ENCODE measurements at places on chromosomes 11 and 22.

- DNase-seq = no peak
These were observed 38.7 kb upstream of the CDON start for GRCh38 chr11:126101251-126101929.

DNA sequence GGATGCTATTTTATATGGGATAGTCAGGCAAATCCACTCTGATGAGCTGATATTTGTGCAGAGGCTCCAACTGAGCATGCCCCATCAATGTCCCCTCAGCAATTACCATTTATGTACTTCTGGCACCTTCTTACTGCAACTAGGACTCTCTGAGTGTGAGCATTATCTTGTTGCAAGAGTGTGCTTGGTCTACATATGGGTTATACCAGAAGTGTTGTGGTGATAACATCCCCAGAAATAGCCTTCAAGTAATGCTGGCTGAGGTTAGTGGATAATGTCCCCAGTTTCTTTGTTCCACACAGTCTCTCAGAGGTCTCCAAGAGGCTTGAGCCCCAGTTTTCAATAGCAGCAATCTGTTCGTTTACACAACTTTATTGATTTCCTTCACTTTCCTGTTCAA is 408.6 kb downstream of the JRKL start:
- DNase-seq = no peak

- peak; percentile 71 for DNase-seq
These were observed 65.2 kb upstream of the LMO1 start for GRCh38 chr11:8328848-8329330.

DNA sequence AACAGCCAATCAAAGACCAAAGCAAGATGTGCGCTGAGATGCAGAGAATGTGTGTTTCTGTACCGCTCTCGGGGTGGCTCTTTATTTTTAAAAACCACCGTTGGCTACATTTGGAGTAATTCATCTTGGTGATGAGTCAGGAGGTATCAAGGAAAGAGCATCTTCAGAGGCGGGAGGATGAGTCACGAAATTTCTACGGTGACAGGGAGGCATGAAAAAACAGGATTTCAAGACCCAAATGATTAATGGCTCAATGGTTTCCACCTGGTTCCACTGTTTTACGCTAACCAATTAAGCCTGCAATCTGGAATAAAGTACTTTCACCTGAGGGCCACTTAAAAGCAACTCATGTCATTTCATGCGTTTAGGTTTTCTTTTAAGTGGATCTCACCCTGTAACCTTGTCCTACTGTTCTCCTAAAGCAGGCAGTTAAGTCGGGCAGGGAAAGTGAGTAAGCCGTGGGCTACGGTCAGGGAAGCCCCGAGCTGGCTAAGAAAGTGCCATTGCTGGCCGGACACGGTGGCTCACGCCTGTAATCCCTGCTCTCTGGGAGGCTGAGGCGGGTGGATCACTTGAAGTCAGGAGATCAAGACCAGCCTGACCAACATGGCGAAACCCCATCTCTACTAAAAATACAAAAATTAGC is 74.6 kb downstream of the CELSR1 start:
- DNase-seq = no peak

DNA sequence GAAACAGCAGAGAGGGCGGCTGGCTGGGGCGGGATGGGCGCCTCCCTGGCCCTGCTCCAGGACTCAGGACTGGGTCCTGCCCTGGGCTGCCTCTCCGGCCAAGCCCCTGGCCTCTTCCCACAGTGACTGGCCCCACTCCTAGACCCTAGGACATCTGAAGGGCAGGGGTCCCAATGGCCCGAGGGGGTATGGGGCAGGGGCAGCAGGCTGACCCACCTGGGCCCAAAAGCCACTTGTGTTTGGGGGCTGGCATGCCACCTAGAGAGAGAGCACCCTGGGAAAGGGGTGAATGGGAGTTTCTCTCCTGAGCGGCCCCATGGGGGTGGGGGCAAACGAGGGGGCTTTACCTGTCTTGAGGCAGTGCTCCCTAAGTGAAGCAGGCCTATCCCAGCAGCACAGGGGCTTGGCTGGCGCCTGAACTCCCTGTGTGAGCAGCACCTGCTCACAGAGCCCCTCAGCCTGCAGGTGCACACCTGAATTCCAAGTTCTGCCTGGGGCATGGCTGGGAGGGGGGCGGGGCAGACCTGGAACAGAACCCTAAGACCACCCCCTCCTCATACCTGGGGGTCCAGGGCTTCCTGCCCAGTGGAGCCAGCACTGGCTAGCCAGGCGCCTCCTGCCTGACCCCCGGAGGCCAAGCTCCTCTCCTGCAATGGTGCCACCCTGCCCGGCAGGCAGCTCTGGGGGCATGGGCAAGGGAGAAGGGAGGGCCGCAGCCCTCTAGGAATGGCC is 16.9 kb downstream of the DUSP8 start:
- DNase-seq = no peak

GRCh38 chr11:75576017-75576416 is 14.0 kb downstream of the SERPINH1 start:
- DNase-seq = no peak

DNA sequence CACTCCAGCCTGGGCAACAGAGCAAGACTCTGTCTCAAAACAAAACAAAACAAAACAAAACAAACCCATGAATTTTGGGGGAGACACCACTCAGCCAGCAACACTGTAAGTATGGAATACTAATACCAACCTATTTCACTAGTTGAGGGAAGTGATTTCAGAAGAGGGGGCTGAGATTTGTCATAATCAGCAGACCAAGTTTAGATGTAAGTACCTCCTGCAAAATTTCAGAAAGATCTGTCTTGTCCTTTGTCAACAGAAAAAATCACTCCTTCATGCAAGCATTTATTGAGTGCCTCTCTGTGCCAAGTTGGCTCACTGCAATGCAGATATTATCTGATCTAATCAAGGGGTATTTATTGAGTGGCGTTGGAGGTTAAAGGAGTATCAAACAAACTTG is 23.4 kb upstream of the ADA2 start:
- no peak for DNase-seq

- DNase-seq = no peak
These were observed 1.5 kb downstream of the OR9G1 start for GRCh38 chr11:56700242-56700913.

- DNase-seq = no peak
These were observed 64.5 kb downstream of the TP53I11 start for GRCh38 chr11:44885919-44886789.

DNA sequence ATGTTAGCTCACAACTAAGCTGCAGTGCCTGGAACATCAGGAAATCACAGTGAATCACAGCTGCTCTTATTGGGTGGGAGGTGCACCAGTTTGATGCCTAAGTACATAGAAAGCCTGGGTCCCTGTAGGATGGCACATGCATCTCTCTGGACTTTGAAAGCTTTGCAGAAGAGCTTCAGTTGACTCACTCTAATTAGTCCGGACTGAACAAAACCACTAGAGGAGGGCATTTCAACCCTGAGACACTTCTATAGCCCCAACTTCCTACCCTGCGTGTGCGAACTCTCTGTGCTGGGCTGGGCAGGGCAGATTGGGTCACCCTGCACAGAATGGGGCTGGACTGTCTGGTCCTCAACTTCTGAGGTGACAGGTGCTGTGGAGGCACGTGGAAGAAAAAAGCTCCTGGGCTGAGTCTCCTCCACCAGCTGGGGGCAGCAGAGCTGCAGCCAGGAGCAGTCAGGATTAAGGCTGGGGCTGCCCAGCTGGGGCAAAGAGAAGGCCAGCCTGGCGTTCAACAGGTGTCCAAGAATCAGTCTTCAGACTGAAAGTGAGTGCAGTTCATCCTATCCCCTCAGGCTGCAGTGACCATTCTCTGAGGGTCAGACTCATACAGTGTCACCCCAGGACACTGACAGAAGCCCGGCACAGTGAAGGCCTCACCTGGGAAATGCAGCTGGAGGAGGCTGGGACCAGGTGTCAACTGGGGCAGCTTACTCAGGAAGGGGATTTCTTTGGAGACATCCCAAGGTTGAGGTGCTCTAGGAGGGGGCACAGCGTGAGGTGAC is 22.1 kb downstream of the GGTLC2 start:
- DNase-seq = peak; percentile 54

- DNase-seq = peak; percentile 30
These were observed 8.3 kb downstream of the FXYD2 start for GRCh38 chr11:117816151-117816741.

GRCh38 chr11:49303080-49303479 is 94.7 kb upstream of the FOLH1 start:
- DNase-seq = no peak

DNA sequence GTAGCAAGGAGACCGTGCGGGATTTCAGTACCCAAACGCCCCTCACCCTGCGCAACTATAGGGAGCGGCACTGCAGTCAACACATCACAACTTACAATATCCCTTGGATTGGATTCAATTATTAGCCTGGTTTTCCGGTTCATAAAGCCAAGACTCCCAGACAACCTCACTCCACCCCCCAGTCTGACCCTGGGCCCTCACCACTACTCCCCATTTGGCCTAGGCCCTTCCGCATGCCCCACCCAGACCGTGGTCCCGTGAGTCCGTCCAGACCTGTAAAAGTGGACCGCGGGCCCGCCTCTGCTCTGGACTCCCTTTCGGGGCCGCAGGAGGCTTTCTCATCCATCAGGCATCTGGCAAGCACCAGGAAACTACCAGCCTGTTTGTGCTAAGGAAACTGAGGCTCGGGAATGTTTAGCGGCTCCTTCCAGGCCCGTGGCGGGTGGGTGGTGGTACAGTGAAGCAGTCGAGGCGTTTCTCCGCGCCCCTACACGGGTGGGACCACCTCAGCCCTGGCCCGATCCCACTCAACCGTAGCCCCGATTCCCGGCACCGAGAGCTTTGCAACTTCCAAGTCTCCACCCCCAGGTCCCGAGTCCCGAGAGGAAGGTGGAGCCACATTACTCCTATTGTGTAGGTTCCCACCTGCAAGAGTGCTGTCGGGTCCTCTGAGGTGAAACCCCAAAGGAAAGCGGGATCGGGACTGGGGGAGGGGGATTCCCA is 679 bp upstream of the DPP3 start:
- peak; percentile 45 for DNase-seq

DNA sequence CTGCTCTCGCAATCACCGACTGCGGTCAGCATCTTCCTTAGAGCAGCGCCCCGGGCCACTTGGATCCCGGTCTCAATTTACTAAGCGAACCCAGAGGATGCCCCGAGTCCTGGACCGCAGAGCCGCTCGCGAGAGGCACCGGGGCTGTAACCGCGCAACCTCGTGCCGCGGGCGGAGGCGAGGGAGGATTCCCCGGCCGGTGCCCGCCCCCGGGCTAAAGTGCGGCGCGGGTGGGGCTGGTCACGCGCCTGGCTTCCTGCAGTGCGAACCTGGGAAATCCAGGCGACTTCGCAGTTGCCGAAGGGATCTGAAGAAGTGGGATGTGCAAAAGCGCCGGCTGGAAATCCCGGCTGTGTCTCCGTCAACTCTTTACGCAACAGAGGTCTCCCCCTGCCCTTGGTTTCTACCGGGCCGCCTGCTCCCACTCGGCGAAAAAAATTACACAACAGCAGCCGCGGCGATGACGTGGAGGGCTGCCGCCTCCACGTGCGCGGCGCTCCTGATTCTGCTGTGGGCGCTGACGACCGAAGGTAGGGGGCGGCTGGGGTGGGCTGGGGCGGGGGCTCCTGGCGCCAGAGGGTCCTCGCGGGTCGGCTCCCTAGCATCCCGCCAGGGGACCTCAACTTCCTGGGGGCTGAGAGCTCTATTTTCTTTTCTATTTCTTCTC is at the start of gene NCR3LG1:
Gene NCR3LG1 (plus strand): TSS at position 291 of the 667 bp plus-strand sequence. CDS start 170 bp downstream, at position 461.
- DNase-seq = peak; percentile 84

- DNase-seq = no peak
These were observed 771 bp downstream of the NDUFV1 start for GRCh38 chr11:67607507-67607906.

- no peak for DNase-seq
These were observed 1401.0 kb downstream of the BRD1 start for GRCh38 chr22:48426466-48427380.

DNA sequence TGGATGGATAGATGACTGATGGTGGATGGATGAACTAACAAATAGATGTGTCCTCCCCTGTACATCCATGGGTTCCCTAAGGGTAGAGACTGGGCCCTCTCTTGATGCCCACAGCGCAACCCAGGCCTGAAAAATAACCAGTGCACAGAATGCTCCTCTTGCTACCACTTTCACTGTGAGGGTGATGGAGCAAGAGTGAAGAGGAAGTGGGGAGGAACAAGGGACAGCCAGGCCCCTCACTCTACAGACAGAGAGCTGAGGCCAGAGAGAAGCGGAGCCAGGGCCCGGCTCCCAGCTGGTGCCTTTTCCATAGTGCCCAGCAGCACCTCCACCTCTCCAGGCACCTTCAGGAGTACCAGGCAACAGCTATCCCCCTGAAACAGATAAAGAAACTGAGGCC is 67.7 kb downstream of the THAP12 start:
- DNase-seq = no peak

- peak; percentile 58 for DNase-seq
These were observed at the start of gene MYRF for GRCh38 chr11:61752117-61752924. Gene MYRF (plus strand): TSS chr11:61752636. CDS start chr11:61752745, 109 bp downstream.

DNA sequence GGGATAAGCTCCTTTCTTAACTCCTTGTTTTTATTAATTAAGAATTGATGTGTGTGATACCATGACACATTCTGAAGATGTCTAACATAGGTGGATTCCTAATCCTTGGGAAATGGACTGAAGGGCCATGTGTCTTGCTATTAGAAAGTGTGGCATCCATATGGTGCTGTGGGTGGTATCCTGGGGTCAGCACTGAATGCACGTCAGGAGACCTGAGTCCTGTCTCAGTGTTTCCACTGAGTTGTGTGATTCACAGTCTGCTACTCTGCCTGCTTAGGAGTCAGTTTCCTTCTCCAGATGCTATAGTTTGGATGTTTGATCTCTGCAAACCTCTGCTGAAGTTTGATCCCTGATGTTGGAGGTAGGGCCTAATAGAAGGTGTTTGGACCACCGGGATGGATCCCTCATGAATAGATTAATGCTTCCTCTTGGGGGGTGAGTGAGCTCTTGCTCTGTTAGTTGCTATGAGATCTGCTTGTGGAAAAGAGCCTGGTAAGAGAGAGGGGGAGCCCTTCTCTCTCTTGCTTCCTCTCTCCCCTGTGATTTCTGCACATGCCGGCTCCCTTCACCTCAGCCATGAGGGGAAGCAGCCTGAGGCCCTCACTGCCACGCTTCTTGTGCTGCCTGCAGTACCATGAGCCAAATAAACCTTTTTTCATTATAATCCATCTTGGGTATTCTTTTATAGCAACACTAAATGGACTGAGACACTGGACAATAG is 666.5 kb downstream of the NTM start:
- no peak for DNase-seq

GRCh38 chr22:43510281-43511070 is 98.7 kb downstream of the MPPED1 start:
- no peak for DNase-seq

GRCh38 chr11:14059491-14059890 is 97.0 kb downstream of the SPON1 start:
- DNase-seq = no peak

- peak; percentile 67 for DNase-seq
These were observed 55.0 kb downstream of the MYH9 start for GRCh38 chr22:36332623-36333332.
